ENCODE measurements at places on chromosomes 7 and 10.

DNA sequence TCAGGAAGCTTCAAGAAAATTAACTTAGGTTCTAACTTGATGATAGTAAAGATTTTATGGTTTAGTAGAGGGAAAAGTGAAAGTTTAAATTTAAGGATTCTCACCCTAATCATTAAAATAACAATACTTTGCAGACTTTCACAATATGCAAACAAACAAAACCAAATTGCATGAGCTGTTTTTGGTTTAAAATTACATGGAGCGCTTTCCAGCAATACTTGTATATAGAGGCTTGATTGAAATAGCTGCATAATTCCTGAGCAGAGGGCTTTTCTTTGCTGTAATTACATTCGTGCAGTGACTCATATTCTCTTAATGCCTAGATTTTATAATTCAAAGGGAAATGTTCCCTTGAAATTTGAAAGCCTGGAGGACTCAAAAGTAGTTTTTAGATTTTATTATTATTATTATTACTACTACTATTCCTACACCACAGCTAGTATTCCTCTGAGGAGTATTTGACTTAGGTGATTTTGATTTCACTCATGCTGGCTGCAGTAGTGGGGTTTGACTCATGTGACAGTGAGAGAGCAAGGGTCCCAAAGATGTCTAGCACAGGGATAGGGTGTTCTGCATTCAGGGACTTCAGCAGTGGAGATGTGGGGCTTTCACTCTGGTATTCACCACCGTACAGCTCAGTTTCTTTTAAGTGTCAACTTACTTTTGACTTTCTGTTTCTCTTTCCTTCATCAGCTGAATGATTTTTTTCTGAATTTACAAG, 138.1 kb downstream of the ADAM22 start:
- no peak for DNase-seq

DNA sequence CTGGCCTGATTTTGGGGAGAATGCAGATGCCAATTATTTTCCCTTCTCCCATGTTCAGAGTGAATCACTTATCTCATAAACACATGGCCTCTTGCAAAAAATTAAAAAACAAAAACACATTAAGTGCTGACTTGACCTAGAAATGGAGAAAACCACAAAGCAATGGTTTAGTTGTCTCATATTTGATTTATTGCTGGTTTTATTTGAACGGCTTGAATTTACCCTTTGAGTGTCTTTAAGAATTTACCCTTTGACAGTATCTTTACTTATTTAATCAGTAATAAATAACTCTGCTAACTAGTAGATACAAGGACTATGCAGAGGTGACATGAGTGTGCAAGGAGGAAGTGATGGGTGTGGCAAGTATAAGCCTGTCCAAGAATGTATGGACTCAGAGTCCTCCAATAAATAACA, 68.1 kb upstream of the GSDME start:
- DNase-seq, result no peak

DNA sequence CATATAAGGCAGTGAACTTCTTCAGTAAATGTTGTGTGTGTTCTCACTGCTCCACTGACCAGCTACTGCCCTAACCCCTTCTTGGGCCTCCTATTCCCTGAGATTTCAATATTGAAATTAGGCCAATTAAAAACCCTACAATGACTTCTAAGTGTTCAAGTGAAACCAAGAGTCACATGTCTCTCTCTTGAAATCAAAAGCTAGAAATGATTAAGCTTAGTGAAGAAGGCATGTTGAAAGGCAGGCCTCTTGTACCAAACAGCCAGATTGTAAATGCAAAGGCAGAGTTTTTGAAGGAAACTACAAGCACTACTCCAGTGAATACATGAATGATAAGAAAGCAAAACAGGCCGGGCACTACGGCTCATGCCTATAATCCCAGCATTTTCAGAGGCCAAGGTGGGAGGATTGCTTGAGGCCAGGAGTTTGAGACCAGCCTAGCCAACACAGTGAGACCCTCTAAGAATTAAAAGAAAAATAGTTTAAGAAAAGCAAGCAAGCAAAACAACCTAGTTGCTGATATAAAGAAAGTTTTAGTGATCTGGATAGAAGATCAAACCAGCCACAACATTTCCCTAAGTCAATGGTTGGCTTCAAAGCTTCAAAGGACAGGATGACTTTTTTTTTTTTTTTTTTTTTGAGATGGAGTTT, 22.3 kb downstream of the BRAF start:
- DNase-seq, result no peak

DNA sequence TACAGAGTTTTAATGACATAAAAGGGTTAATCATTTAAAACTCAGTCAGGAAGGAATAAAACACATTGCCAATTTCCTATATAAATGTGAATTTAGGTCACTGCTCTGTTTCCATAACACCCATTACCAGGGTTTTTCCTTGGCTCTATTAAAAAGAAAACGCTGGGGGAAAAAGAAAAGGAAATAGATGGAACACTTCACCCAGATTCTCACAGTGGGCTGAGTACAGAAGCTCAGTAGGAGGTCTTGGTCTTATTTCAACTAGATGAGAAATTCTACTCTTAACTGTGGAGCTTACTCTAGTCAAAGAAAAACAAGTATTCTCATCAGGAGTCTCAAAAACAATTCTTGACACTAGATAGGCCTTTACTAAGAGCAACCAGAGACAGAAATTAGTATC, 36.5 kb downstream of the GLUD1 start:
- DNase-seq, result no peak
